ENCODE measurements at places on chromosomes 5 and 9. TPM values are rescaled to one million over a fixed set of nuclear protein-coding genes. Genes with fewer than 3 reads are reported as not detected.

DNA sequence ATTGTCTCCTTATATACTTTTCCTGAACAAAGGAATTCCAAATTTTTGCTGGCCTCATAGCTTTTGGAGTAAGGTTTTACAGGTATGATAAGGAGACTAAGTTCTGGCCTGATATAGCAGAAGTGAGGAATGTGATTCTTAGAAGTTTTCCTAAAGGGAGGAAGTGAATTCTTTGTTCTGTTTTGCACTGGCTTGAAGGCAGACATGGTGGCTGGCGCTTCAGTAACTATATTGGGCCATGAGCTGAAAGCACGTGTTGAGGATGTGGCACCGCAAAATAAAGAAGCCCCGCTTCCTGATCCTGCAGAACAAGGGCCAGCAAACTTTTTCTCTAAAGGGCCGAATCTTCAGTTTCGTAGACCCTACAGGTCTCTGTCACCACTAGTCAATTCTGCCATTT lies 224.2 kb downstream of the SNX18 start:
- no peak for DNase-seq

The MRPL50 gene
- polyA plus RNA-seq: 23.7 TPM

The CDKN2B gene
- not detected for polyA plus RNA-seq

GRCh38 chr5:65062469-65063083 lies 293.8 kb downstream of the CWC27 start:
- peak; percentile 64 for DNase-seq

DNA sequence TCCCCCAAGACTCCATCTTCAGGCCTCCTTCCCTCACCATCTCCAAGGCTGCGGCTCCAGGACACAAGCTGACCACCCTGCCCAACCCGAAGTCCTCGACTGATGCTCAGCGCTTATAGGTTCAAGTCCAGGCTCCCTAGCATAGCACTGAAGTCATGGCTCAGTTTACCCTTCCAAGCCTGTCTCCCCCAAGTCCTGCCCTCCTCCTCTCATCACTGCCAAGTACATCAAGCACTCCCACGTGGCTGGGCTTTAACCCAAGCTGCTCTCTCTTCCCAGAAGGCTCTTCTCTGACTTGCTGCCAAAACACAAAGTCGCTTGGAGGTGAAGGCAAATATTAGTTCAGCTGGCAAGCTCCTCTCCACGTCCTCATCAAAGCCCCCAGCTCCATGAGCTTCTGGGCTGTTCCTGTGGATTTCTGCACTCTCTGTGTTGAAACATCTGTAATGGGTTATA lies 22.1 kb upstream of the MARCHF6 start:
- peak; percentile 56 for DNase-seq

The MORN5 gene
- not detected for polyA plus RNA-seq

The SLC6A18 gene
- not detected for polyA plus RNA-seq

DNA sequence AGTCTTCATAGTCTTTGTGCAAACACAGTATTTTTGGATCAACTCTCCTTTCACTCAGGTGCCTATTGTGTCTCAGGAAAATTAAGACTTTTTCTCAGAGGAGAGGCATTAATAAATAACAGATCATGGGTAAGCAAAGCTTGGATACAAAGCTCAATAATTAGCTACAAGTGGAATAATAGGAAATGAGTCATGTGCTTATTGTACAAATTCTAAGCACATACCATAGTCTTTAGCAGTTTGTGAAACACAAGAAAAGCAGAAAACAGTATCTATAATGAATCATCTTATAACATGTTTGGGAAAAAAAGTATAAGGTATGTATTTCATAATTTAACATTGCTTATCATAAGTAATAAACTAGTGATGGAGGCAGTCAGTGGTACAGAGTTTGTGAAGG lies 477.0 kb downstream of the CDH10 start:
- DNase-seq: no peak

The NUP214 gene
- polyA plus RNA-seq: 21.2 TPM

GRCh38 chr9:72420783-72421182 lies 55.8 kb upstream of the ZFAND5 start:
- no peak for DNase-seq

DNA sequence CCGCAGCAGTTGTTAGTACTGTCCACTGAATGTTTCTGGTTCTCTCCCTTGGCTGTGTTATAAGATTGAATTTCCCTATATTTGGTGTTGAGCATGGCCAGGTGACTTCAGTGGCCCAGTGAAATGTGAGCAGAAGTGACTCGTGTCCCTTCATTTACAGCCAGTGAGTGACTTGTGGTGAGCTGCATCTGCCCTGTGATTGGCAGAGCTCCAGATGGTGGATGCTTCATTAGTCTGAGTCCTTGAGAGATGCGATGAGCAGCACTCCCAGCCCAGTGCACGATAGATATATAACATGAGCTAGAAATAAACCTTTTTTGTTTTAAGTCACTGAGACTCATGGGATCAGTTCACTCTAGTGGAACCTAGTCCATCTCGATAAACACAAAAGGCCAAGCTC lies 19.3 kb downstream of the PCSK5 start:
- DNase-seq: peak; percentile 21

- no peak for DNase-seq
Observed at GRCh38 chr5:109865637-109866036, 175.9 kb downstream of the MAN2A1 start.

DNA sequence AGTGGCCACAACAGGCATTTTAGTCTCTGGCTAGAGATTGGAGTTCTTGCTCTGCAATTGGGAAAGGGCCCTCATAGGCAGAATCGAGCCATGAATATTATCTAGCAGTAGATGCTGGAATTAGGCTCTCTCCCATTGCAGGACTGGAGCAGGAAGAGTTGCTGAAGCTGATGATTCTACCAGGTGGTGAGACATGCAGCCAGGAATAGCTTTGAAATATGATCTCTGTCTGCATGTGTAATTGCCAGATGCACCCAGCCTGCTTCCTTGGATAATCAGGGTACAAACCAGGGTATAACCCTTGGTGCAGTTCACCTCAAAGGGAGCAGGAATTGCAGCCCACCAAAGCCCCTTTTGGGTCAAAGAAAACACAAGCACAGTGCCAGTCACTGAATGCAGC lies 211.4 kb upstream of the FTMT start:
- DNase-seq: no peak

The ZER1 gene
- polyA plus RNA-seq: 10.8 TPM

DNA sequence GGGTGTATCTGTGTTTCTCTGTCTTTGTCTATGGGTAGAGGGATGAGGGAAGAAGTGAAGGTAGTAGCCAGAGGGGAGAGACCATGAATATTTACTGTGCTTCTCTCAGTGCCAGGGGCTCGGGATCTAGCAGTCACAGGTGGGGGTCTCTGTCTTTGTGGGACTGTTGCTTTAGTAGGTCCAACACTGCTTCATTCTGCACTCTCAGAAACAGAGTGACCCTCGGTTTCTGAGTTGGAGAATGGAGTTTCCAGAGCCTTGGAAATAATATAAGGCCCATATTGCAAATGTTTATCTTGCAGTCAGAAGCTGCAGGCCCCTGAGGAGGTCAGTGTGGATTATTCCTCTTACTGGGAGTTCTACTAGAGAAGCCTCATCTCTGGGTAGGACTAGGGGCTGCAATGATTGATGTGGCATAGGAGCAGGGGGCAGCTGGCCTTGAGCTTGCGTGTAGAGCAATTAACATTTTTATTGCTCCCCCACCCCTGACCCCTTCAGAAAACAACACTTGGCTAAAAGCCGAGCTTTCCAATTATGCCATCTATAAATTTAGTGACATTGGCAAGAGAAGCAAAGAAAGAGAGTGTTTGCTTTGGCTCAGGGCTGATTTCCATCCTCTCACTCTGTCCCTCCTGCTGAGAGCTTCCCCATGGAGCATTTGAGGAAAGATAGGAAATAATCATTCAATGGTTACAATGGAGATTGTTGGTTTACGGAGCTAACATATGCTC lies 55.0 kb upstream of the TRPC7 start:
- DNase-seq: no peak

Data from A549 (cell line).